ENCODE measurements at places on chromosomes 4 and X.

DNA sequence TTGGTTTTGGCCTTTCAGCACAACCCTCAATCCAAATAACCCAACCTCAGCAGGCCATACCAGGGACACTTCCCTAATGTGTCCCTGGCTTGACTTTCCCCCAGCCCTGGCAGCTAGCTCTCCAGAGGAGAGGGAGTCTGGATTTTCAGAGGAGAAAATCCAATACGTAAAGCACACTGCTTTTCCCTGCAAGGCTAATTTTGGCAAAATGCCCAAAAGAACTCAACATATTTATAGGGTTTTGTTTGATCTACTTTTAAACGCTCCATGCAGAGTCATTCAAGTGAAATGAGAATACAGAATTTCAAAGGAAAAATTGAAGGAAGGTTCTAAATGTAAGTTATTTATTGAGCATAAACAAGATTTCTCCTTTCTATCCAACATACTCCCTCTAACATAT is 167.2 kb downstream of the SH3KBP1 start:
- DNase-seq = no peak

DNA sequence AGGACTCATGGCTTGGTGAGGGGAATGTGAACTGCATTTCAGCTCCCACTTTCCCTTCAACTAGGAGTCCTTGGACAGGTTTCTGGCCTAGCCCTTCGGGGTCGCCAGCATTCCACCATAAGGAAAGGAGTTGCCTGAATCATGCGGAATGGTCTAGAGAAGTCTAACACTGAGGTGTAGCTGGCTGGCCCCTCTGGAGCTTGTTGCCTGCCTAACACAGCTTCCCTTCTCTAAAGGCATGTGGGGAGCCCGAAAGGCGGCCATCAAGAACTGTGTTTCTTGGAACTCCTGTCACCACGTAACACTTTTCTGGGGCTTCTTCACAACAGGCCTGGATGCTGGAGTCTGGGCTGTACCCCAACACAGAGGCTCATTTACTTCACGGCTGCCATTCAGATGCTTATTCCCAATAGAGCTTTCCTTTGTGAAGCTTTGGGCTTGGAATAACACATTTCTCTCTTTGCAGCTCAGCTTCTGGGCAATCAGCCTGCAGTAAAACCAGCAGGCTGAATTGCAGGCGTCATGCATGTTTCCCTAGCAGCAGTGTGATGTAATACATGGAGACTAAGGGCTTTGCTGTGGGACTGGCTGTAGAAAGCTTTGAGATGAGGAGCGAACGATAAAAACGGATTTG is 5.4 kb downstream of the GABRQ start:
- DNase-seq = no peak

DNA sequence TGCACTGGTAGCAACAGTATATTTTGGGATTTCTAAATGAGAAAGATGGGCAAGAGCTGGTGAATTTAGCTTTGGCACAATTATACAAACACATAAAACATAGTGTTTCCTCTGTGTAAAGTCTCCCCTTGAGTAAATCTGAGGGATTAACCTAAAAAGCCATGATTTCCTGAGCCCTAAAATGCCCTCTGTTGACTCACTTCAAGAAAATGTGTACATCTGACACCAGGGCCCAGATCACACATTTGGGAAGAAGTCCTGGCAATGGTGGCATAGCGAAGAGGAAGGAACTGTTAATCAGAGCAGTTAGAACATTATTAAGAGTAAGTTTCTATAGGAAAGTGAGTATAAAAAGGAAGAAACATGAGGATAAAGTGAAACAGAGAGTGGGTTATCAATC is 338.5 kb downstream of the SPOCK3 start:
- no peak for DNase-seq

DNA sequence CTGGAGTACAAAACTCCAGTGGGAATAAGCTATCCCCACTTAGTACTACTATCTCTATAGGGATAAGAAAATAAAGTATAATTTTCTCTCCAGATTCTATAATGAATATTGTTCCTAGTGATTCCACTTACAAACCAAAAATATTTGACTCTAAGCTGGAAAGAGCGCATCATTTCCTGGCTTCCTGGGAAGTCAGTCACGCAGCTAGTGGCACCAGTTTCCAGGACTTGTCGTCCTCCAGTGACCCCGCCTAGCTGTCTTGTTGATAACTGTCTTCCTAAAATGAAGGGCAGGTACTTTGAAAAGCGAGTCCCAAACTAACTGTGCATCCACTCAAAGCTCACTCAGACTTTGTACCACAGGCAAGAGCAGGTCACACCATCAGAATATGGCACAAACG is 39.3 kb downstream of the LNX1 start:
- no peak for DNase-seq

- DNase-seq = no peak
Measured at GRCh38 chrX:46398874-46399273, 146.3 kb downstream of the ZNF674 start.

Data from activated CD8-positive, alpha-beta T cell treated with anti-CD3 and anti-CD28 coated beads, Interleukin-2, amount 10 ng/mL, durations not matched to agents 7 days and 5 days (primary cell).